ENCODE measurements at places on chromosomes 2 and 18.

DNA sequence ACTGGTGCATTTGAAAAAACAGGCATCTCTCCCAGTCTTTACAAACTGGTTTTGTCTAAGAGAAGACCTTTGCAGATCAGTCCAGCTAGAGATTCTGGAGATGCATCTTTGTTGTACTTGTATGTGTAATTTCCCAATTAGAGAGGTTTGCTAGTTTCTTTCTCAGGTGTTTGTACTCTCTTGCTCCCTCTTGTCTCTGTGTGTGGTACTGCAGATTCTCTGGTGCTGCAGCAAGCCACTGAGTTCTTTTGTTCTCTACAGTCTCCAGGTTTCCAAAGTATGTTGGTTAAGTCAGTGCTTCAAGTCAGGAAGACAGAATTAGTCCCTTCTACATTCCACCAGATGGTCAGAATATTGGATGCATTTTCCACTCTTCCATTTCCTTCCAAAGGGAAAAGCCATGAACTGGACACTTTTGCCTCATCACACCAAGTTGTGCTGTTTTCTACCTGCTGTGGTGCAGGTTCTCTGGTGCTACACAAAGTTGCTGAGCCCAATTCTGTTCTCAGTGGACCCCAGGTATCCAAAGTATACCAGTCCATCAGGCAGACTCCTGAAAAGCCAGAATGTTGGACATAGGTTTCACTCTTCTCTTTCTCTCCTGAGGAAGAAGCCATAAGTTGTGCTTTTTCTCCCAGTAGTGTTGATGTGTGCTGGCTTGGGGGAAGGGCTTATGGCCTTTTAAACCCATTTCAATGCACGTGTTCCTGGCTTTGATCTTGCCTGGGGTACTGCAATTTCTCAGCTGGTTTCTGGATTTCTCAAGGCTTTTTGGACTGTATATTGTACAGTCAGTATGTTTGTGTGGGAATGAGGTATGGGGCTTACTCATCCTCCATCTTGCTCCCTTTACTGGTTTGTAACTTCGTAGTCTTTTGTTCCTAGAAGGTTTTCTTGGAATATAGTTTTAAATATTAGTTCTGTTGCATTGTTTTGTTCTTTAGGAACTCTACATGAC lies 29.8 kb downstream of the EPC2 start:
- DNase-seq, result peak; percentile 55

DNA sequence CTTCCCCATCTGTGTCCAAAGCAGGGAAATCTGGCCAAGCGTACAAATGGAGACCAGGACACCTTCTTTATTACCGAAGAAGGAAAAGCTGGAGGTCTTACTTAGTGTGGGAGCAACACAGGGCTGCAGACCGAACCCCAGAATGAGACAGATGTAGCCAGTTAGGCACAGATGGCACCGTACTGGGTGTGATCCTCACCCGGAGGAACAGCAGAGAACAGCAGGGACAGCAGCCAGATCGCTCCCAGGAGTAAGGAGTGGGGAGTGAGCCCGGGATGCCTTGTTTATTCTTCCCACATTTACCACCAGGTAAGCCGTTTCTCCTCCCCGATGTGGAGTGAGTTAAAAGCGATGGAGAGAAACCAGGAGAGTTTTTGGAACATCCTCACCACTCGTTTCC lies 150.7 kb upstream of the SPRED2 start:
- no peak for DNase-seq

GRCh38 chr2:152481881-152482583 lies 147.1 kb downstream of the FMNL2 start:
- DNase-seq, result no peak

DNA sequence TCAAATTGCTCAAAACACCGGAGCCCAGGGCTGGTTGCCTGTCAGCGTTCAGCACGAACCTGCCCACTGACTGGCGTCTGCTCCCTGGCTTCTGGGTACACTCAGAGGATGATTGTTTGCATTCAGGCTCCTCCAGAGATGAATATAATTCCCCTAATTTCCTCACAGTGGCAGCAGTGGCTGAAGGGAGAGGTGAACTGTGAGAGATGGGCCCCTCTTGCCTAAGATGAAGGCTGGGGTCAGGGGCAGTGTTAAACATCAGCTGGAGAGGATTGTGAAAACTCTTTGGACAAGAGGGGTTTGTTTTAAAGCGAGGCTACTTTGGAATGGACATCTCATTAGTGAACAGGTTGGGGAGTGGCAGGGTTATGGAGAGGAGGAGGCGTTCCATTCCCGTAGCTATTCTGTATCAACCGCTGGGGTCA lies 31.0 kb downstream of the TCF7L1 start:
- DNase-seq, result no peak

- DNase-seq, result peak; percentile 25
Observed at GRCh38 chr2:152098496-152099366, at the start of gene CACNB4. Gene CACNB4 (minus strand): TSS chr2:152099044.

DNA sequence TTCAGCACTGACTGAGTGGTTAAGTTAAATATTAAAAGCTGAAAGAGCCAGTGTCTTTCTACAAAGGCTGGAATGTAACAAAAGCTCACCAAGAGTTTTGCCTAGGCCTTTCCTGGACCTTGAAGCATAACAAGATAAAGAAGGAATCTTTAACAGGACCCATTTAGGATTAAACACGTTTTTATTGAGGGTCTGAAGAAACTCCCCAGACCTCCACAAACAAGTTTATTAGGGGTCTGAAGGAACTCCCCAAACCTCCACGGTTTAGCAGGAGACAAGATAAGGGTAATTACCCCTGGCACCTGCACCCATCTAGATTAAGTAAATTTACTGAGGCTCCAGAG lies 104.0 kb downstream of the ACAA2 start:
- DNase-seq, result no peak

GRCh38 chr2:9889812-9890261 lies 46.6 kb downstream of the TAF1B start:
- no peak for DNase-seq

DNA sequence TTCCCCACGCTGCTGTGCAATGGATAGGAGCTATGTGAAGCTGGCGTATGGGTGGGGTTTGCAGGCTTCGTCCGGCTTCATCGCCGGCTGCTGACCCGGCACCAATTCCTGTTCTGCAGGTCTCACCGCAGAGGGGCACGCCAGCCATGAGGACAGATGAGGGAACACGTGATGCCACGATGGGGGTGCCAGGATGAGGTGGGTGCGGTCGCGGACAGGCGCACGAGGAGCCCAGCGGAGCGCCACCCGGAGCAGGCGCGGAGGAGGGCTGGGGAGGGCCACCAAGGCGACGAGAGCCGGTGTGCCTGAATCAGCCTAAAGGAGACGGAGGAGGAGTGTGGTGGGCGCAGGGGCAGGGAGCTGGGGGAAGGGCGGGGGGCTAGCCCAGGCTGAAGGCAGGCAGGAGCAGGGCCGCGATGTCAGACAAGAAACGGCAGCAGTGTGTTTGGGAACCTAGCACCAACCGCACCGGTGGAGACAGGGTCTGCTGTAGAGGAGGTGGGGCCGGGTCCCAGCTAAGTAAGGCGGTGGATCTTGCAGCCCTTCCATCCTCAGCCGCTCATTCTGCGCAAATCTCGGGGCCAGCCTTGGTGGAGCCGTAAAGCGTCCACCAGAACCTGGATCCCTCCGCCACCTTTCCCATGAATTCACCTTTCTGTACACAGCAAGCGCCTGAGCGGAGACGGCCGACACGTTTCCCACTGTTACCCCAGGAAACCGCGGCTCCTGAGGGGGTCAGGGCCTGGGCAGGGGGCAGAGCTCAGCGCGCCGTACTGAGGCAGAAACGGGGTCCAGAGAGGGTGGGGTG lies 17.0 kb upstream of the CD8A start:
- peak; percentile 72 for DNase-seq

DNA sequence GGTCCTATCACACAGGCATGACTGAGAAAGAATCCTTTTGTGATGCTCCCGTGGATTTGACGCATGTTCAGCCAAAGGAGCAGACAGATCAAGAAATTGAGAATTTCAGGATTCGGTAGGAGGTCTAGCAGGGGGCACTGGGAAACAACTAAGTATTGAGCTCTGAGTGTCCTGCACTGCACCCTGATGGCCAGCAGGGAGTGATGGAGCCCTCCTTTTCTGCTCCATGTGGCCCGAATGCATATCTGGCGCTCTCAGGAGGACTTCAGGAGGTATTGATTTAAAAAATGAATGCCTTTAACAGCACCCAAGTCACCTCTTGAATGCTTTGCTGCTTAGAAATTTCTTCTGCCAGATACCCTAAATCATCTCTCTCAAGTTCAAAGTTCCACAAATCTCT lies 58.0 kb downstream of the ZNF519 start:
- DNase-seq, result peak; percentile 33

GRCh38 chr2:48948400-48949125 lies 193.0 kb upstream of the LHCGR start:
- no peak for DNase-seq

GRCh38 chr2:217222309-217222910 lies 362.5 kb upstream of the TNP1 start:
- DNase-seq, result peak; percentile 90

Measured in hematopoietic multipotent progenitor cell treated with erythropoietin and hydrocortisone succinate and interleukin-3 and kit ligand, for 4 days (in vitro differentiated cells).